ENCODE measurements at places on chromosomes 16 and 17.

DNA sequence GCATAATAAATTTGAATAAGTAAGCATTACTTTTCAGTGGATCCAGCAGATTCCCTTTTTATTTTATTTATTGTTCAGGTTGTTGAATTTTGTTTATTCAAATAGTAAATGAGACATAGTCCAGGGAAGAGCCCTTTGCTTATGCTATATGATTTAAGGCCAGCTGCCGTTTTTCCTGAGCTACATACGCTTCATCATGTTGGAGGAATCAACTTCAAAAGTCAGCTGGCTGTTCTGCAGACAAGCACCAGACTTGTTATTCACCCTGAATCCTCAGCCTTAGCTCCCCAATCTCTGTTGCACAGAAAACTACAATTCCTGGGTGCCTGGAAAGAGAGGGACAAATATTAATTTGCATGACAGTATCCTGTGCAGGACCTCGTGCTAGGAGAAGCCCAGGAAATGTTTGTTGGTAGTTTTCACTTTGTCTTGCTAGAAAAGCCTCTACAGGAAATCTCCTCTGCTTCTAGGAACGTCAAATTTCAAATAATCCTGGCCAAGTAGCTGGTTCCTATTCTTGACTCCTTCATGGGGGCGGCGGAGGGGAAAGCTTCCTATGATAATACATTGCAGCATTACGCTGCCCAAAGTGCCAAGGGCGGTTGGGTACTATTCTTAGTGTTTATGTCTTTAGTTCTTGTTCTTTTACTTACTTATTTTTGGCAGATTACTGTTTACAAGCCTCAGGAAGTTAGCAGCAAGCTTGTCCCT, 101.6 kb downstream of the PRKCA start:
- no peak for DNase-seq

GRCh38 chr17:63223212-63223911, 222.7 kb downstream of the CYB561 start:
- no peak for DNase-seq

DNA sequence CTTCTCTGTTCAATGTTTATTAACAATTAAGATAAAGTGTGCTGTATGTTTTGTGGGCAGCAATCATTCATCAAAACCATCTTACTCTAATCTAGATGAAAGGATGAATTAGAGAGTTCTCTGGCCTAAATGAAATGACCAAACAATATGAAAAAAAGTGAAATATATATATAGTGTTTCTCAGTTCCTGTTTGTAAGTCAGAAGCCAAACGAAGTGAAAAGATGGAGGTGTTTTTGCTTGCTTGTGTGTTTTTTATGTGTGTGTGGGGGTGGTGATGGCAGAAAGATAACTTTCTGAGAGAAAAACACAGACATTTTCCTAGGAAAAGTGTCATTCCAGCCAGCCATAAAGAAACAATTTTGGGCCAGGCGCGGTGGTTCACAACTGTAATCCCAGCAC, 138.6 kb downstream of the CDH8 start:
- DNase-seq = no peak

- peak; percentile 13 for DNase-seq
These were observed 36.0 kb upstream of the FBXO47 start for GRCh38 chr17:39002991-39003715.

- DNase-seq = no peak
These were observed 5.2 kb downstream of the BAIAP2 start for GRCh38 chr17:81039854-81040758.

DNA sequence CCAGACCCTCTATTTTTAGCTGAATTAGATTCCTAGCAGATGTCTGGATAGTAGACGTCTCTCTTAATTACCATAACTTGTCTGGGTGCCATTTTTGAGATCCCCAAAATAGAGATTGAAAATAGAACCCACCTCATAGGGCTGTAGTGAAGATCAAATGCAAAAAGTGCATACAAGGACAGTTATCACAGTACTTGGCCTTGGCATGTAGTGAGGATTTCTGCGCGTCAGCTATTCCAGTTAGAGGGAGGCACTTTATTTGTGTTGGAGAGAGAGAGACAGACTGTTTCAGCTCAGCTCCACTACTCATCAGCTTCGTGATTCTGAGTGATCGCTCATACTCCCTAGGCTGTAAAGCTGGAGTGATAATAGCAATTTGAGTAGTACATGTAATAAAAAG, 59.6 kb upstream of the CDH13 start:
- no peak for DNase-seq
